H7 (cell line): ENCODE measurements at places on chromosomes 7 and 10.

DNA sequence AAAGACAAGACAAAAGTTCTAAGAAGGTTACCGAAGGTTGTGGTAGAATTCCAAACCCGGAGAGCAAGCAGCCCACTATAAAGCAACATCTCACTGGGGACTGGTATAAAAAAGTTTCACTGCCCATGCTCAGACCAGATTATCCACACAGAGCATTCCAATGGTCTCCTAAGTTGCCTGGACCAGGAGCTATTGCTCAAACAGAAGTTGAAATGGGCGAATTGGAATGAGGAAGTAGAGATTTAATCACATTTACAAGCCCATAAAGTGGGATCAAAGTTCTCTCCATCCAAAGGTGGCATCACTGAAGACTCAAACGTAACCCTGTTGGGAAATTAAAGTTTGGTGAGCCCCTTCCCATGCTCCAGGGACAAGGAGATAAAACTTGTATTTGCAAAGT is 19.8 kb downstream of the OR2F1 start:
- DNase-seq, result no peak

GRCh38 chr10:76723844-76724243 is 913.8 kb downstream of the KCNMA1 start:
- no peak for DNase-seq

DNA sequence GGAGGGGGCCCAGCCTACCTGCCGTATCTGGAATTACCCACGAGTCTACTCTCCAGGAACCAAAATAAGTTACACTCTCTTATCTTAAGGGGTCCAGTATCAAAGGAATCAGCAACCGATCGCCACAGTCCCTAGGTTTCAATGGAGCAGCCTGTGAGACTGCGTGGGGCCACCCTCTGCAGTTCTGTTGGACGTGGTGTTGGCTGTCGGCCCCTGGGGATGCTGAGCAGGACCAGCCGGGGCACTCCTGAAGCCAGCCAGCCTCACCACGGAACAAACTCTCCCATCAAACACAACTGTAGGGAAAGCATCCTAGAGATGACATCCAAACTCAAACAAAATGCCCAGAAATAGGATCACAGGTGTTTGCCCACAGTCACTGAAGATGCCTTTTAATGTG is 25.5 kb upstream of the ABLIM1 start:
- no peak for DNase-seq

DNA sequence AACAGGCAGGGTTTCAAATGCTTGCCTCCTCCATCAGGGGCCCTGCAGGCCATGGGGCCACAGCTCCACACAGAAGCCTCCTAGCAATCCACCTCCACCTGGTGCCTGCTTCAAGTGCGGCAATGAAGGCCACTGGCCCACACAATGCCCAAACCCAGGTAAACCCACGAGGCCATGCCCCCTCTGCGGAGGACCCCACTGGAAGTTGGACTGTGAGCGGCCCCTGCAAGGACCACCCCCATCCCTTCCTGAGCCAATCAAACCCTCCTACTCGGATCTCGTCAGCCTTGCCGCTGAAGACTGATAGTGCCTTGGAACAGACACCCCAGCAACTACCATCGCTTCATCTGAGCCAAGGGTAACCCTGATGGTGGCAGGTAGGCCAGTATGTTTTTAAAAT is 63.1 kb downstream of the LRRC17 start:
- DNase-seq, result no peak

GRCh38 chr7:5615190-5616070 is 166.0 kb downstream of the RNF216 start:
- peak; percentile 50 for DNase-seq

DNA sequence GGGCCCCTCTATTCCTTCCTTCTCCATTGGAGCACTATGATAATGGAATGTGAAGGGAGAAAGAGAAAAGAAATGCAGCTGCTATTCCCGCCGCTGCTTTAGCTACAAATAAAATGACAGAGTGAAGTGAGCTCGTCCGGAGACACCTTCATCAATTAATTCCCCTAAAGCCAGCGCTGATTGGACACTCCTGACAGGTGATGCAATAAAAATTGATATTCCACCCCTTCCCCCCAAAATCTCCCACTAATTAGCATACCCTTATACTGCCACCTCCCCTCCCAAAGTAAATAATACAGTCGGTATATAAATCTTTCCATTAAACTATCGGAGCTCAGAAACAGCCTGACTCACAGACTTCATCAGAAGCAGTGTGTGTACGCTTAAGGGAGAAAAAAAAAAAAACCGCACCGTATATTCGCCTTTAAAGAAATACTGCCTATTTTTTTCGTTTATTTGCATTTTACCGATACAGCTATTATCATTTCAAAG is 7.3 kb downstream of the SKIDA1 start:
- no peak for DNase-seq

- no peak for DNase-seq
These were observed 2.3 kb downstream of the ABCB1 start for GRCh38 chr7:87598234-87599009.

DNA sequence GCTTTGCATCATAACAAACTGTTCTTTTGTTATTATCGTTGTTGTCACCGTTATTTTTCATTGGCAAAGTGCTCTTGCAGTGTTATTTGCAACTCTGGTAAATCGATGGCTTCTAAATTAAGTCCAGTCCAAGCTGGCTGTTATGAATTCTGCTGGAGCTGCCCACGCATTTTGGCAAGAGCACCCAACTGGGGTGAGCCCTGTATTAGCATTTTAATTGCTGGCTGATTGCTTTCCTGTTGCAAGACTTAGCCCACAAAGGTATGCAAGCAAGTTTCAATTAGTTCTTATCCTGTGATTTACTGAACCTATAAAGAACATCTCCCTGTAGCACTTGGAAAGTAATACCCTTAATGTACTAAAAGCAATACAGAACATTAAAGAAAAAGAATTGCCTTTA is 226.8 kb downstream of the ACTR3B start:
- DNase-seq, result no peak

DNA sequence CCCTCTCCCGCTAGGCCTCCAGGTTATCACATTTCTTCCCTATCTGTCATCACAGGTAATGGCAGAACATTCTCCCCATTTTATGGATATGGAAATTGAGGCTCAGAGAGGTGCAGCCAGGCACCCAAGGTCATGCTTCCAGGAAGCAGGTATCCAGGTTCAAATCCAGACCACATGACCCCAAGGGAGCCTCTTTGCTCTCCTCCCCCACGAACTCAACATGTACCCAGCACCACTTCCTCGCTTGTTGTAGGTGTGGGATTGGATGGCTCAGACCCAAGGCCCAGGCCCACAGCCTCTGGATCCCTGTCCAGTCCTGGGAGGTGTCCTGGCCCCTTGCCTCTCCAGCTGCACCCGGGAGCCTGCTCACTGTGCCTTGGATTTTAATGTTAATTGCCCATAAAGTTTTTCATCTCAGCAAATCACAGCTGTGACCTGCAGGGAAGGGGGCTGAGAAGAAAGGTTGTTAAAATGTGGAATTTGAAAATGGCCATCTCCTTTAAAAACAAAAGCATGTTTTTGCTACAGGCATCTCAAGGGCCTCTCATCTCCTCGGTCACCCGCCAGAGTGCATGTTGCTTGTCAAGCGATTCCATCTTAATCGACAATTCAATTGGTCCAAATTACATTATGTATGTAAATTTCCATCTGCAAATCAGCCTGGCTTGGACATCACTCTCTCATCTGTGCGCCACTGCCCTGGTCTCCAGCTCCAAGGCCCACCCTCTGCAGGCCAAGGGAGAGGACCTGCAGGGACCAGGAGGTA is 205.4 kb upstream of the ZMIZ1 start:
- no peak for DNase-seq

GRCh38 chr7:96100737-96101136 is 221.2 kb downstream of the SLC25A13 start:
- DNase-seq, result no peak

GRCh38 chr10:28947171-28947570 is 269.9 kb downstream of the BAMBI start:
- DNase-seq, result no peak

- no peak for DNase-seq
These were observed 733 bp upstream of the ARL5B start for GRCh38 chr10:18658271-18659124.

GRCh38 chr10:61304746-61305145 is 148.4 kb downstream of the TMEM26 start:
- DNase-seq, result no peak

GRCh38 chr10:105063796-105064195 is 422.7 kb downstream of the SORCS3 start:
- peak; percentile 27 for DNase-seq

DNA sequence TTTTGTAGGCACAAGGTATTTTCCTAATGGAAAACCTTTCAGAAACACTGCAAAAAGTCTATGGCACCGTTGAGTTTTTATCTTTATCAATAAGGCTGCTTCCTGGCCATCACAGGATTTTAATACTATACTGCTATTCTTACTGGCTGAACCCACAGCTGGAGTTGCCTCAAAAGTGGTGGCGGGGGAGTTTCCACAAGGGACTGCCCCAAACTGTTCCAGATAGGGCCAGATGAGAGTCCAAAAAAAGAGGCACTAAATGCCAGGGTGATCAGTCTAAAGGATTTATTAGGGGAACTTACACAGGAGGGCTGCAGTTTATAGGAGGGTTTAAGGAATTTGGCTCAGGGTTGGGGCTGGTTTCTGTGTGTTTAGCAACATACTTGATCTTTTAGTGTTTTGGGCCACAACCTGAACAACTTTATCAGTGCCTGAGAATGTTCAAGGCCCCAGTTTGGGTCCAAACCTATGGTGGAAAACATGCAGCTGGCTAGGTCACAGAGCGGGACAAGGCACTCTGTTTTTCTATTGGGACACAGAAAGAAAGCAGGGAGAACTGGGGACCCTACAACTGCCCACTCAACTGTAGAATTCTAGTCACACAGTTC is 41.4 kb downstream of the STAM start:
- no peak for DNase-seq

DNA sequence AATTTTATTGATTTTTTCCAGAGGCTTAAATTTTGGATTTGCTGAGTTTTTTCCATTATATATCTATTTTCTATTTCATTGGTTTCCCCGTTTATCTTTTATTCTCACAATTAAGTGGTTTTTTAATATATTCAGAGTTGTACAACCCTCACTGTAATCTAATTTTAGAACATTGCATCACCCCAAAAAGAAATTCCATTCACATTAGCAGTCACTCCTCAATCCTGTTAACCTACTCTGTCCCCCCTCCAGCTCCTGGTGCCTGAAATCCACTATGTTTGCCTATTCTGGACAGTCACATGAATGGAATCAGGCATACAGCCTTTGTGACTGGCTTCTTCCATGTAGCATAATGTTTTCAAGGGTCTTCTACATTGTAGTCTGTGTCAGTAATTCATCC is 55.8 kb upstream of the ITGA8 start:
- DNase-seq, result no peak

GRCh38 chr7:30681331-30681797 is 892 bp downstream of the CRHR2 start:
- DNase-seq, result peak; percentile 90

- no peak for DNase-seq
These were observed 66.3 kb upstream of the SLC25A13 start for GRCh38 chr7:96388166-96388565.
